ENCODE measurements at places on chromosomes 3 and 15. TPM values are rescaled to one million over a fixed set of nuclear protein-coding genes. Genes with fewer than 3 reads are reported as not detected.

- DNase-seq: no peak
Observed at GRCh38 chr3:152857082-152857481, 22.2 kb downstream of the P2RY1 start.

DNA sequence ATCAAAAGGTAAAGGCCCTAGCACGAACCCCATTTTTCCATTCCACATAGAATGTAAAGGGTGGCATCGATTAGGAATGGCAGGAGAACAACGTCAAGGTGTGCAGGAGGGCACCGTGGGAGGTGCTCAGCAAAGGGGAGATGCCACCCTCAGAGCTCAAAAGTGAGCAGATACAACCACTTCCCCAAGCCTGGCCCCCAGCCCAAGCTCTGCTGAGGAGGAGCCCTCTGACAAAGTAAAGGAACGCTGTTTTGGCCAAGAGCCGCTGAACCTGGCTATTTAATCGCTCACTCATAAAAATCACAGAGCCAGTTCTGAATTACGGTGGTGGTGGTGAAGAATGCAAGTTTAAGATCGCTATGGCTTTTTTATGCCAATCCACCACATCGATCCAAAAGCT is 12.4 kb downstream of the GNB5 start:
- DNase-seq: no peak

- DNase-seq: no peak
Observed at GRCh38 chr15:64232400-64232799, 69.6 kb upstream of the PPIB start.

- DNase-seq: no peak
Observed at GRCh38 chr3:102084704-102085103, 235.4 kb downstream of the NFKBIZ start.

The POLR2H gene
- polyA plus RNA-seq: 59.7 TPM

The OCA2 gene
- polyA plus RNA-seq: 0.30 TPM

The AHSG gene
- 0.71 TPM for polyA plus RNA-seq

- DNase-seq: no peak
Observed at GRCh38 chr15:95439922-95440376, 890.6 kb upstream of the NR2F2 start.

- no peak for DNase-seq
Observed at GRCh38 chr15:91099995-91100813, at the start of gene SV2B. TSS of gene SV2B (plus strand) at chr15:91100257. CDS start at chr15:91226264, 126,007 bp downstream.

The KBTBD13 gene
- polyA plus RNA-seq: 0.19 TPM

The BAHD1 gene
- 23.0 TPM for polyA plus RNA-seq

The VEPH1 gene
- 0.37 TPM for polyA plus RNA-seq

The OR5K1 gene
- not detected for polyA plus RNA-seq

The RAB6B gene
- polyA plus RNA-seq: 2.5 TPM

- DNase-seq: no peak
Observed at GRCh38 chr3:114356066-114356465, 62.2 kb downstream of the TIGIT start.

DNA sequence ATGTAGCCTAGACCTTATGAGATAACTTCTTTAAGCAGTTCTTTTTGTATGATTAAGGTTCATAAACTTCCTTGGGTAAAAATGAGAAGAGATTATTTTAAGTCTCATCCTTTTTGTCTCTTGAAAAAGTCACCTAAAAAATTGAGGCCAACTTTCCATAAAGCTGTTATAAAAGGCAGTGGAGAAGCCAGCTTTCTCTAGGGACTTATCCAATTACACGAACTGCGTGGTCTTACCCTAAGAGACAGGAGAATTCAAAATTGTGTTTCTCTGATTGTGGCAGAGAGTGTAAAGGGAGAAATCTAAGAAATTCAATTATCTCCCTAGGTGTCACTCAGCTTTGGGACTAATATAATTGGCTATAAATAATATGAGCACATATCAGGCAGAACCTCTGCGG is 262.0 kb downstream of the SHOX2 start:
- DNase-seq: no peak

DNA sequence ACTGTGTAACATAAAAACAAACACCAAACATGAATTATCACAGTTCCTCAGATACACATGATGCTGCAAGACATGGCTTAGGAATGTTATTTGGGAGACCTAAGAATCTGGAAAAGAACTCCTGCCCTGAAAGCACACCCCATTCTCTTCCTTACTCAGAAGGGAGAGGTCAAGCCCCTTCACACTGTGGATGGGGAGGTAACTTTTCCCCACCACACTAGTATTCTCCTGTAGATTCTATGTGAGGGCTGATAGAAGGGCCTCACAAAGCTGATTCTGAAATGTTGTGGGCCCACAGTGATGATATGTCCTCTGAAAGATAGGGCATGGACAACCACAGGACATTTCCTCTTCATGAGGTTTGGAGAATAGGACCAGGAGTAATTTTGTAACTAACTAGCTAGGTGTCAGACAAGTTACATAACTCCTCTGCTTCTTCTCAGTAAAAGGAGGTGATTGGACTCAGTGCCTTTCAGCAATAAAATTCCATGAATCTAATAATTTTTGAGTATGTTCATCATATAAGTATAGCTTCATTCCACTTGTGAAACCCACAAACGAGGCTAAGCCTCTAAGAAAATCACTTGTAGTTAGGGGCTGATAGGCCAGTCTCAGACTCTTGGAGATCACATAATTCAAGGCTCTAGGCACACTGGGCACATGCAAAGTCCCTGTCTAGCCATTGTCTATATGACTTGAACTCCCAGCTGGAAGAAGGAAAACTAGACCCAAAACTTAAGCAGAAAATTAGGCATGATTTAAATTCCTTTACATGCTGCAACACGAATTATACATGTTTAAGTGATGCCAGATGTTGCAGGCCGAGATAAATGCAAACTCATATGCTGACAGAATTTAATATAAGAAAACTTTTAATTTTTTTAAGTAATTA is 7.5 kb downstream of the PTX3 start:
- DNase-seq: no peak

DNA sequence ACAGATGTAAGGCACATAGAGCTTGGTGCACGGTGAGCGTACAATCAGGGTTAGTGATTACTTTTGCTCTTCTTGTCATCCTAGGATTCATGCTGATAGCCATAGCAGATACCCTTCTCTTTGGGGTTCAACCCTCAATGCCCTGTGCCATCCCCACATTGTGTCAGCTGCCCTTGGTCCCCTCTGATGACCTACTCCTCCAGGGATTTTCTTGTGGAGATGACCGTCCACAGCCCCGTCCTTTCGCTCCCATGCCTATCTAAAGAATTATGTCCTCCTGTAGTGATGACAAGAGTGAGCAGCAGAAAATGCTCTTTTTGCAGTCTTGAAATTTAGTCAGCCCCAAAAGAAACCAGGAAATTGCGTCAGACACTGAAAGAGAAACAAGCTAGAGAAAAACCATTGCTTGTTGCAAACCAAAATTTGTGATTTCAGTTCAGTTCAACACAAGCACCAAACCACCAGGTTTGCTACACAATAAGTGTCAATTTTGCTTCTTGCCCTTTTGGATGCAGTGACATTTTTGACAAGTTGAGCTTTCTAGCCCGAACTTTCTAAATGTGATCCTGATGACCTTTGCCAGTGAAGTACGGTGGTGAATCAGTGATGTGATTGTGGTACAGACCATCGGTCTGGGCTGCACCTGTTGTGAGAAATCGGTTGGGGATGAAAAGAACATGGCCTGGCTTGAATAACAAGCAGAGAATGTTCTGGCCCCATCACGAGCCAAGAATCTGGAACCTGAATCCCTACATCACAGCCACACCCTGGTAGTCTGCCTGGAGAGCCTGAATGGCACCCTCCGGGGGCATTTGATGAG is 41.3 kb downstream of the CMTM7 start:
- DNase-seq: no peak

The TRAIP gene
- polyA plus RNA-seq: 2.6 TPM

GRCh38 chr15:93066834-93067648 is 22.0 kb downstream of the RGMA start:
- DNase-seq: no peak

- no peak for DNase-seq
Observed at GRCh38 chr15:95690631-95691340, 639.7 kb upstream of the NR2F2 start.

GRCh38 chr15:66098022-66098363 is 155.6 kb downstream of the MEGF11 start:
- no peak for DNase-seq

The ZBED2 gene
- 0.04 TPM for polyA plus RNA-seq

The LINGO1 gene
- polyA plus RNA-seq: 3.7 TPM

GRCh38 chr3:25589783-25590258 is 74.9 kb downstream of the TOP2B start:
- DNase-seq: no peak

The GPR160 gene
- 4.0 TPM for polyA plus RNA-seq

The GPR149 gene
- not detected for polyA plus RNA-seq

DNA sequence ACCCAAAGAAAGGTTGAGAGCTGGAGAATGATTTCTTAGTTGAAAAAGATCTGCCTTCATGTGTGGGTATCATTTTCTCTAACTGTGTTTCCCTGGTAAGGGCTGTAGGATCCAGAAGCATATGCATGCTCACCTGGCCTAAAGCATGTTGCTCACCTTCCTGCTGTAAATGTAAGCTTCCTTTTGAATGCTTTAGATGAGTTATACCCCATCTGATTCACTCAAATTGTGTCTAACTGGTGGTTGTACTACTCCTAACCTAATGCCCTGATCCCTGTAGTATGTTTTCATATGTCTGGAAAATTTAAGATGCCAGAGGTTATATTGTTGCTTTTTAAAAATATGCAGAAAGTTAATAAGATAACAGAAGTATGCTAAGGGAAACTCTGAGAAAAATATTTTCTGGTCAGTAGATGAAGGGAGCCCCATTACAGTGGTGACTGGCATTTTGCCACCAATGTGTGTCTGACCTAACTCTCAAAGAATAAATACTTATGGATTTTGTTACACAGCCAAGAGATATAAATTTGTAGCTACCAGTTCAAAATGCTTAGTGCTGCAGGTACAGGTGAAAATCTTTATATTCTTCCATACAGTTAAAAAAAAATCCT is 7.7 kb downstream of the FILIP1L start:
- DNase-seq: no peak

GRCh38 chr3:134404366-134404885 is 30.2 kb upstream of the AMOTL2 start:
- DNase-seq: no peak

DNA sequence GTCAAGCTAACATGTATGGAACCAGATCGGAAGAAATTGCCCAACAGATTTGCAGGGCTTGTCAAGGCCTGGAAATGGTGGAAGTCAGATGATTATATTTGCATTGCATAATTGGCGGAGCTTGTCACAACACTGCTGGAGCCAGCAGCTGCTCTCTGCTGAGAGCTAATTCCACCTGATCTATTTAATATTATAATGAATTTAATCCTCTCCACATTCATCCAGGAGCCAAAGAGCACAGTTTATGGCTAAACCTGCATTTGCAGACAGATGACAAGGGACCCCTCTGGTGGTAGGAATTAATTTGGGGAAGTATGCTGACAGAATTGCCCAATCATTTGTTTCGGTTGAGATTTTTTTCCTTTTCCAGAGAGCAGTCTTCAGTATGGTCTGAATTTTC is 730.2 kb downstream of the TUSC7 start:
- DNase-seq: no peak

The ADGRG7 gene
- not detected for polyA plus RNA-seq

DNA sequence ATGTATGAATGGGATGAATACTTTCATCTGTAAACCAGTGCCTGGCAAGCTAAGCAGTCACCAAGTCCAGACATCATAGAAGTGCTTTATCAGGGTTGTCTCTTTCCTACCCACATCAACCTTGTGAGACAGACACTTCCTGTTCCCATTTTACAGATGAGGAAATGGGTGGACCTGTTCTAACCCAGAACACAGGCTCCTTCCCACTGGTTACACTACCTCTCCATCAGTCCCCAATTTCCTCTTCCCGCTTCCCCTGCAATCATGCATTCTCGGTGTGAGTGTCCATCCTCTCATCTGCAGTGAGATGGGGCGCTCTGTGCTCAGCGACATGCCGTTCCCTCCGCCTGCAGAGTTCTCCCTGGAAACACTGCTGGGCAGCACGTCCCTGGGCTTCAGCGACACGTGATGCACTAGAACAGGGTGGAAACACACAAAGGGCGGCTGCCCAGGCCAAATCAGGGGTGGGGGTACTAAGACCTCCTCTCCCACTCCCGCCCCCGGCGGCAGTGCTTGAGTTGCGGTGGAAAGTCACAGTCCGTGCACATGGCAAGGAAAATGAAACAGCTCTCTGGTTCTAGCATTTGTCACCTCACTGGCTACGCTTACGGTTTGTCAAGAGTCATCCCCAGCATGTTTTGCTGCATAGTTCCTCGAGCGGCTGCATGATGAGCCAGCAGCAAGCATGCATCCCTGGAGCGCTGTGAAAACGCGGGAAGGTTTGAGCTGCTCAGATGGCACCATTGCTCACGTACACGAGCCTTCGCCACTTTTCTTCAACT is 201.1 kb downstream of the ADAMTS17 start:
- DNase-seq: no peak
